Activated CD4-positive, alpha-beta memory T cell treated with anti-CD3 and anti-CD28 coated beads, Interleukin-2, amount 10 ng/mL, durations not matched to agents 7 days and 5 days (primary cell): ENCODE measurements at places on chromosomes 1 and 21. TPM values are rescaled to one million over a fixed set of nuclear protein-coding genes. Genes with fewer than 3 reads are reported as not detected.

DNA sequence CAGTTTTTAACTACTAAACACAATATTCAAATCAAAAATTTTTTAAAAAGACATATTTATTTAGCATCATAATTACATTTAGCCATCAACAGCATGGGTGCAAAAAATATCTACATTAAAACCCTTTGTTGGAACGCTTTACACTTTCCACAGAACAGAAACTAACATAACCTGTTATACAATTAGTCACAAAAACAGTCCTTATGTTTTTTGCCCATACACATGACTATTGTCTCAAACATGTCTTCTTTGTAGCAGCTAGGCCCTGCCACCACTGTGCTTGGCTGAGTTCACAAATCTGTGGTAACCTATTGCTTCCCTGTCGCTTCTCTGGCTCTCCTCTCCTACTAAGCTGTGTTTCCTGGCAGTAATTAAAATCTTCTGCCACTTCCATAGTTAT lies 1350.0 kb upstream of the ADGRL2 start:
- no peaks in the 10 kb centered on the region for H3K27me3 ChIP-seq
- no peaks in the 10 kb centered on the region for H3K36me3 ChIP-seq
- no peaks in the 10 kb centered on the region for H3K4me1 ChIP-seq
- no peak overlapping the region for H3K4me3 ChIP-seq

- no peak for DNase-seq
- H3K27ac ChIP-seq: no peak overlapping the region
- H3K4me1 ChIP-seq: no peaks in the 10 kb centered on the region
- H3K36me3 ChIP-seq: no peaks in the 10 kb centered on the region
- no peaks in the 10 kb centered on the region for H3K27me3 ChIP-seq
These were observed 144.4 kb downstream of the PTBP2 start for GRCh38 chr1:96865731-96866685.

DNA sequence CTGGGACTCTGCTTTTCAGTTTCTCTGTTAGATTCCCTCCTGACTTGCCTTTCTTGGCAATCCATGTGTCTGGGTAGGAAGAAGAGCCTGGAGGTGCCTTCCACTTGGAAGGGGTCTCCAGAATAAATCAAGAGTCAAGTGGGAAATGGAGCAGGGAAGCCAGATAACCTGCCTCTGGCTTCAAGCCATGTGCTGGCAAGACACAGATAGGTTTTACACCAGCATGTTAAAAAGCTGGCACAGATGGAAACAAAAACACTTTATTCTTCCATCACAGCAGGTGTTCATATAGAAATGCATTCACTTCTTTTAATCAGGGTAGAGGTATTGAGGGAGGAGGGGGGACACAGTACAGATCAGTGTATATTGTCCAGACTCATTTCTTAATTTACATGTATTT lies 356.9 kb upstream of the RUNX1 start:
- no peak overlapping the region for H3K4me3 ChIP-seq
- H3K27me3 ChIP-seq: no peaks in the 10 kb centered on the region
- H3K4me1 ChIP-seq: peaks cover 4% of the 10 kb centered on the region
- DNase-seq: no peak
- no peak overlapping the region for H3K27ac ChIP-seq
- no peaks in the 10 kb centered on the region for H3K36me3 ChIP-seq

DNA sequence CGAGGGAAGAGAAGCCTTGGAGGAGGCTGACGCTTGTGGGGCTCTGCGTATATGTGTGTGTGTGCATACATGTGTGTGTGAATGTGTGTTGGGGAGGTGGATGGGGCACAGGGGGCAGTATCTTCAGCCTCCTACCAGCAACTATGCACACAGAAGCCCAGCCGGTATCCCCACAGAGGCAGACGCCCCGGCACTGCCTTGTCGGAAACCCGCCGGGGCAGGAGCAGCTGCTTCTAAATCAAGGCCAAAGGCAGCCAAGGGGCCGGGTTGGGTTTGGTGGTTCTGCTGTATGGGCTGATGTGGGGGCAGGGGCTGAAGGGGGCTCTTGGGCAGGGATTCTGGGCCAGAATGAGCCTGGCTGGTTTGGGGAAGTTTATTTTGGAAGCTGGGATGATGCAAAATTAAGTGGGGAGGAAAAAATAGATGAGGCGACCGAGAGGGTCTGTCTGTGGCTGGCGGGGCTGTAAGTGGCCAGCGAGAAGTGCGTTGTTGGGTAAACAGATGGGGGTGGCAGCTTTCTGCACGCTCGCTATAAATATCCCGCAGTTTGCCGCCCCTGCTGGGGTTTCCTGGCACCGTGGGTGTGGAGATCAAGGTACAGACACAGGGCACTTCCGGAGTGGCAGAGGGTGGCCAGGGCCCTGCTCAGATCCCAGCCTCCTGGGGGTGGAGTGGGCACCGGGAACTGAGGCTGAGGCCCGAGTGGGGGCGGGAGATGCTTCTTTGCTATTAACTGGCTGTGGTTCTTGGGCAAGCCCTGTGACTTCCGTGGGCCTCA lies 11.0 kb upstream of the WNT4 start:
- no peak overlapping the region for H3K4me3 ChIP-seq
- peaks cover 14% of the 10 kb centered on the region for H3K27me3 ChIP-seq
- no peaks in the 10 kb centered on the region for H3K4me1 ChIP-seq
- H3K27ac ChIP-seq: no peak overlapping the region

- H3K4me3 ChIP-seq: no peak overlapping the region
- H3K27me3 ChIP-seq: no peaks in the 10 kb centered on the region
- no peak for DNase-seq
- H3K4me1 ChIP-seq: no peaks in the 10 kb centered on the region
- no peaks in the 10 kb centered on the region for H3K36me3 ChIP-seq
These were observed 224.0 kb downstream of the C1orf94 start for GRCh38 chr1:34400675-34401074.

DNA sequence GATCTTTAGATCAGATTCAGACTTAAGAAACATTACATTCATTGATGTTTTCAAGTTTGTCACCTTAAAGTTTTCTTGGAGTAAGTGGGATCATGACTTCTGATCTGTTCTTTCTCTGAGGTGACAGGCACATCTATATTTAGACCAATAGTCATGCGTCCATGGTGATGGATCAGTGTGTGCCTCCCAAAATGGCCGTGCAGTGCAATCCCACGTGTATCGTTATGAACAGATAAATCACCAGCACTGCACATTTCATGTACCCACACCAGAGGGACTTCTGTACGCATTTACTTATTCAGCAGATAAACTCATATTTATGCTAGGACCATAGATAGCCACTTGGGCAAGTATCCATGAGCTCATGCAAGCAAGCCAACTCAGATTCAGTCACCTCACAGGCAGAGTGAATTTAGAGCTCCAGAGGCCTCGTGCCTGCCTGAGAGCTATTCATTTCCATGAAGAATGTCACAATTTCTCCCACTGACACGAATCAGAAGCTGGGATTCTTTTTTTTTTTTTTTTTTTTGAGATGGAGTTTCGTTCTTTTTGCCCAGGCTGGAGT lies 13.9 kb upstream of the WDR26 start:
- H3K27ac ChIP-seq: no peak overlapping the region
- H3K27me3 ChIP-seq: no peaks in the 10 kb centered on the region
- no peak for DNase-seq
- peaks cover 15% of the 10 kb centered on the region for H3K4me1 ChIP-seq
- H3K36me3 ChIP-seq: peaks cover 20% of the 10 kb centered on the region

DNA sequence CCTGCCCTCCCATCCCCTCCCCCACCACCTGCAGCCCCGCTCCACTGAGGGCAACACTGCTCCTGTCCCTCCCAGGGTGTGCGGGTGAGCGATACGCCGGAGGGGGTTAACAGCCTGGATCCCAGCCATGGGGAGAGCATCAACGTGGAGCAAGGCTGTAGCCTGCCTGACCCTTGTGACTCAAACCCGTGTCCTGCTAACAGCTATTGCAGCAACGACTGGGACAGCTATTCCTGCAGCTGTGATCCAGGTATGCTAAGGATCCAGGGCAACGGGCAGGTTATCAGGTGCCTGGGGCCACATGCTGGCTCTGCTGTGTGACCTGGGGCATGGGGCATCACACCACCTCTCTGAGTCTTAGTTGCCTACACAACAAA lies 15.0 kb downstream of the CELSR2 start:
- no peaks in the 10 kb centered on the region for H3K36me3 ChIP-seq
- no peaks in the 10 kb centered on the region for H3K27me3 ChIP-seq

GRCh38 chr1:87129606-87130005 lies 199.1 kb upstream of the LMO4 start:
- no peak overlapping the region for H3K4me3 ChIP-seq
- H3K36me3 ChIP-seq: no peaks in the 10 kb centered on the region
- no peak for DNase-seq
- peaks cover 10% of the 10 kb centered on the region for H3K4me1 ChIP-seq
- H3K27me3 ChIP-seq: peaks cover 27% of the 10 kb centered on the region

DNA sequence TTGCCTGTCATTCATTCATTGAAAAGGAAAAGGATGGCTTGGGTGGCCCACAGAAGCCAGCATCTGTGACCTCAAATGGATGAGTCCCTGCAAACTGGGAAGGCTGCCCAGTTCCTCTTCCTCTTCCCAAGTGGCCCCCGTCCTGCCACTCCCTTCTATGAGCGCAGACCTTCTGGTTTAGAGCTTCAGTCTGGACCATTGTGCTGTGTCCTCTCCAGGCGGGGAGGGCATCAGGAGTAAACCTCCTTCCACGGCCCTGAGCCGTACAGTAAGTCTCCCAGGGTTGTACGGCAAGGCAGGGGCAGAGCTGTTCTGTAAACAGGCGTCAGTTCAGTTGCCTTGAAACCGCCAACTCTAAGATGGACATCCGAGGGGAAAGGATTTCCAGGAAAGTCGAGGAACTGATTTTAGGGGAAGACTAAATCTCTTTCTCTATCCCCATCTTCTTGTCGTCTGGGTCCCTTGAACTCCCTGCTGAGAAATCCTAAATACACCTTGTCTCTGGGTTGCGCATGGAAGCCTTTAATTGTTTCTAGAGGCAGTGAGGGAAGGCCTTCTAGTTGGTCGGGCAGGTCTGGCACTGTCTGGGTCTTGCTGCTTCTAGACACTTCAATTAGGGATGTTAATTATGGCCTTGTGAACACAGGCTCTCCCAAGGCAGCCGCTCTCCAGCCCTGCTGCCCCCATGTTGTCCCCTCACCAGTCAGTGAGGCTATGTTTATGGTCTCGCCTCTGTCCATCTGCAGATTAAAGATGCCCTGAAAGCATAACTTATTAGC lies 22.1 kb downstream of the SOX13 start:
- no peak overlapping the region for H3K4me3 ChIP-seq
- no peak overlapping the region for H3K27ac ChIP-seq
- no peak for DNase-seq
- H3K4me1 ChIP-seq: peaks cover 3% of the 10 kb centered on the region
- no peaks in the 10 kb centered on the region for H3K36me3 ChIP-seq
- H3K27me3 ChIP-seq: no peaks in the 10 kb centered on the region

DNA sequence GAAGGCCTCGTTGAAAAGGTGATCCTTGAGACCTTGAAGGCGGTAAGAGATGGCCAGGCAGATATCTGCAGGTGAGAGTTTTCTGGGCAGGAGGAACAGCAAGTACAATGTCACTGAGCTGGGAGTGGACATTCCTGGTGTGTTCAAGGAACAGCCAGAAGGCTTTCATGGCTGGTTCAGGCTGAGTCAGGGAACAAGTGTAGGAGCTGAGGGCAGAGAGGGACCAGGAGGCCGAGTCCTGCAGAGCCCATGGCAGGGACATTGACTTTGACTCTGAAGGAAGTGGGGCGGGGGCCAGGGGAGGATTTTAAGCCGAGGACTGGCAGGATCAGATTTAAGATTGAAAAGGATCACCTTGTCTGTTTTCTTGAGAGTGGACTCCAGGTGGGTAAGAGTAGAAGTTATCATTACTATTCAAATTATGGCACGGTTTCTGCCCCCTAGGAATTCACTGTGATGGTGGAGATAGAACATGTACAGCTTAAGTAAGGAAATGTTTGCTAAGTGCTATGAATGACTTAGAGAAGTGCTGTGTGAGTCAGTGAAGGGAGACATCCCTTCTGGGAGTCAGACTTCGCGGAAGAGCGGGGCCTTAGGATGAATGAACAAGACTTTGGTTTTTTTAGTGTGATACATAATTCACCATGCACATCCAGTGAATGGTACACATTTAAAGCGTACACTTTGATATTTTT lies 202.3 kb downstream of the KIF26B start:
- no peak overlapping the region for H3K27ac ChIP-seq
- H3K36me3 ChIP-seq: no peaks in the 10 kb centered on the region
- no peak overlapping the region for H3K4me3 ChIP-seq
- DNase-seq: no peak

DNA sequence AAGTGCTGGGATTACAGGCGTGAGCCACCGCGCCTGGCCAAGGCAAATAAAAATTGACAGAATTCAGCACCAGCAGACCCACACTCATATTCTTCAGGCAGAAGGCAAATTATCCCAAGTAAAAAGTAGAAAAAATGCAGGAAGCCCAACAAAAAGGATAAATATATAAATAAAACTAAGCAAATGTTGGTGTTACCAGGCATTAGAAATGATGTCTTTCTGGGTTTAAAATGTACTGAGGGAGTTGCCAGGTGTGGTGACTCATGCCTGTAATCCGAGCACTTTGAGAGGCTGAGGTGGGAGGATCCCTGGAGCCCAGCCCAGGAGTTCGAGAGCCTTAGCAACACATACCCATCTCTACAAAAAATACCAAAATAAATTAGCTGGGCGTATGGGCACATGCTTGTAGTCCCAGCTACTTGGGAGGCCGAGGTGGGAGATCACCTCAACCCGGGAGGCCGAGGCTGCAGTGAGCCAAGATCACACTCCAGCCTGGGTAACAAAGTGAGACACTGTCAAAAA lies 6.3 kb downstream of the INTS11 start:
- no peaks in the 10 kb centered on the region for H3K27me3 ChIP-seq
- H3K27ac ChIP-seq: no peak overlapping the region
- H3K4me1 ChIP-seq: peaks cover 21% of the 10 kb centered on the region
- peaks cover 33% of the 10 kb centered on the region for H3K36me3 ChIP-seq
- DNase-seq: no peak

- no peaks in the 10 kb centered on the region for H3K27me3 ChIP-seq
- H3K4me3 ChIP-seq: no peak overlapping the region
- peaks cover 47% of the 10 kb centered on the region for H3K36me3 ChIP-seq
- H3K27ac ChIP-seq: no peak overlapping the region
These were observed 50.1 kb downstream of the BRWD1 start for GRCh38 chr21:39263372-39263771.

GRCh38 chr1:177984136-177984525 lies 14.3 kb upstream of the SEC16B start:
- H3K4me1 ChIP-seq: no peaks in the 10 kb centered on the region
- H3K27me3 ChIP-seq: no peaks in the 10 kb centered on the region
- H3K4me3 ChIP-seq: no peak overlapping the region
- H3K27ac ChIP-seq: no peak overlapping the region
- H3K36me3 ChIP-seq: no peaks in the 10 kb centered on the region

The PLA2G2C gene
- 0.18 TPM for total RNA-seq

The IPO13 gene
- total RNA-seq: 23.5 TPM

The PTGER3 gene
- not detected for total RNA-seq

The LAMC2 gene
- total RNA-seq: not detected

The ARTN gene
- 0.20 TPM for total RNA-seq

The AKIRIN1 gene
- total RNA-seq: 68.8 TPM

The FCRL4 gene
- total RNA-seq: not detected
